ENCODE measurements at places on chromosomes 7 and 10.

DNA sequence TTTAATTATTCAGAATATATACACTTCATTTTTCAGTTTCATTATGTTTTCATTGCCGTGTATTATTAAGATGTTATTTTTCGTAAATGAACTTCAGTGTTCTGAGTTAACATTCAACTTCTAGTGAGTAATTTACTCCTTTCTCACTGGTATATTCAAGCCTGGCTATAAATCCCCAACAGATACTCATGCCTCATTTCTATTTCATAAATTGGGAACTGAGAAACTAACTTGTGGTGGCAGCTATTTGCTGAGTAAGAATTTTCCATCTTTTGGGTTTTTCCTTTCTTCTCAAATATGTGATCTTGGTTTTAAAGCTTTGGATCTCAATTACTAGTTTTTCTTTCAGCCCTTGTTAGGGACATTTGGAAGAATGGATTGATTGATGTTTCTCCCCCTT, 281.1 kb downstream of the CDK14 start:
- DNase-seq, result no peak

DNA sequence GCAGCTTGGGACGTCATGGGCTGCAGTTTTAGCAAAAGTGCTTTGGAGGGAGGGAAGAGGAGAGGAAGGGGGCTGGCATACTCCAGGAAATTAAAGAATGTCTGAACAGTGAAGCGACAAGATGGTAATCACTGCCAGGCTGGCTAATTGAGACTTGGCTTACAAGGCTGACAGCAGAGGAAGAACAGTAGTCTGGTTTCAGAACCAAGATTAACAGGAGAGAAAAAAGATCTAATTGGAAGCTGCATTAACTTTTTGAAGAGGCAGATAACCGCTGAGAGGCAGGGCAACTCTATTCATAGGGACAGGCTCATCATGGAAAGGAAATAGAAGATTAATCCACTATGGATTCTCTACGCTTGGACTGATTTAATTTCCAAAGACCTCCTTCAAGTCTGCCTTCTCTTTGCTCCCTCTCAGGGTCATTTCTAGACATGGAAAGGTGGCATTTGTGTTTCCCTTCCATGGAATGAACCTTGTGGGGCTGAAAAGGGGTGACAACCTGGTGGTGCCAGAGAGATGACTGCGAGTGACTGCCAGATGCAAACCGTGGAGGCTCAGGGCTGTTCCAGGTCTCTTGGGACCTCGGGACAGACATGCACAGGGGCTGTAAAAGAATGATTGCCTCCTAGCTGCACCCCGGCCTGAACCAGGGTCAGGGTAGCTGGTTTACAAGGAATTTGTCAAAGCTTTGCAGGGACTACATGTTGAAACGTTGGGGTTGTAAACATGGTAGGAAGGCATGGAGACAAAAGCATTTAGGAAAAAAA, 210.2 kb upstream of the NPY start:
- no peak for DNase-seq

GRCh38 chr7:144489504-144489903, 86.0 kb upstream of the NOBOX start:
- DNase-seq, result no peak

GRCh38 chr10:1643161-1643907, 94.0 kb downstream of the ADARB2 start:
- peak; percentile 69 for DNase-seq

- peak; percentile 55 for DNase-seq
Observed at GRCh38 chr7:102284399-102284798, 2.3 kb upstream of the SH2B2 start.

DNA sequence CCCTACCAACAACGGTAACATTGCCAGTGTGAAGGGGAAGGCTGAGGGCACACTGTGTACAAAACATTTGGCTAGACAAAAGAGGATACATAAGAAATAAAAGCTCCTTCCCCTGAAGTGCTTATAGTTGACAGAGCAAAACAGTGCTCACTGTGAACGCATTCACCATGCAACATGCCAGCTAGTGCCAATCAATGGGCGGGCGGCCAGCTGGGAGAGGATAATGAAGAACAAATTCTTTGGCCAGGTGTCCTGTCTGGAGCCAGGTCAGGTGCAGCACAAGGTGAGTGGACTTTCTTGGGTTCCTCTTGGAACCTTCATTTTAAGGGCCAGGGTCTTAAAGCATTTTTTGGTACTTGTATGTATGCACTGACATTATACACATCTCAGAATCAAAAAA, 106.1 kb downstream of the ICA1 start:
- DNase-seq, result no peak

DNA sequence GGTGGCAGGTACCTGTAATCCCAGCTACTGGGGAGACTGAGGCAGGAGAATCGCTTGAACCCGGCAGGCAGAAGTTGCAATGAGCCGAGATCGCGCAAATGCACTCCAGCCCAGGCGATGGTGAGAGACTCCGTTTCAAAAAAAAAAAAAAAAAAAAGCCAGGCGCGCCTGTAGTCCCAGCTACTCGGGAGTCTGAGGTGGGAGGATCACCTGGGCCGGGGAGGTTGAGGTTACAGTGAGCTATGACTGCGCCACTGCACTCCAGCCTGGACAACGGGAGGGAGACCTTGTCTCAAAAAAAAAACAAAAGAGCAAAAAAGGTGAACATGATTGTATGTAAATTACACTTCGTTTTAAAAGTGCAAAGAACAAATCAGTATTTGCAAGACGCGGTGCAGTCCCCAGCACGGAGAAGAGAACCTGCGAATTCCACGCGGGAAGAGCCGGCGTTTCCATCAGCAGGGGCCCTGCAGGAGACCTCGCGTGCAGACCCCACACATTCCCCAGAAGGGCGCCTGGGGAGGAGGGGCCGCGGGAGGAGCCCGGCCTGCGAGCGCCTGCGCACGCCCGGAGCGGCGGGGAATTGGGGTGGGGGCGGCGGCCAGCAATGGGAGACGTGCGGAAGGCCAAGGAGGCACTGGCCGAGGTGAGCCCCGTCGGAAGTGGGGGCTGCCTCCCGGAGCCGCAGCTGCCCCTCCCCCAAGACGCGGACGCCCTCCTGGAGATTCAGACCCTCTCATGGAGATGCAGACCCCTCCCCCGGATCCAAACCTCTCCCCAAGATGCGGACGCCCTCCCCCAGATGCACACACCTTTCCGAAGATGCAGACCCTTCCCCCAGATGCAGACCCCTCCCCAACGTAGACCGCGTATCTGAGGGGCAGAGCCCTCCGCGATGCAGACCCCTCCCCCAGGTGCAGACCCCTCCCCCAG, 16.7 kb upstream of the SUN1 start:
- peak; percentile 48 for DNase-seq

DNA sequence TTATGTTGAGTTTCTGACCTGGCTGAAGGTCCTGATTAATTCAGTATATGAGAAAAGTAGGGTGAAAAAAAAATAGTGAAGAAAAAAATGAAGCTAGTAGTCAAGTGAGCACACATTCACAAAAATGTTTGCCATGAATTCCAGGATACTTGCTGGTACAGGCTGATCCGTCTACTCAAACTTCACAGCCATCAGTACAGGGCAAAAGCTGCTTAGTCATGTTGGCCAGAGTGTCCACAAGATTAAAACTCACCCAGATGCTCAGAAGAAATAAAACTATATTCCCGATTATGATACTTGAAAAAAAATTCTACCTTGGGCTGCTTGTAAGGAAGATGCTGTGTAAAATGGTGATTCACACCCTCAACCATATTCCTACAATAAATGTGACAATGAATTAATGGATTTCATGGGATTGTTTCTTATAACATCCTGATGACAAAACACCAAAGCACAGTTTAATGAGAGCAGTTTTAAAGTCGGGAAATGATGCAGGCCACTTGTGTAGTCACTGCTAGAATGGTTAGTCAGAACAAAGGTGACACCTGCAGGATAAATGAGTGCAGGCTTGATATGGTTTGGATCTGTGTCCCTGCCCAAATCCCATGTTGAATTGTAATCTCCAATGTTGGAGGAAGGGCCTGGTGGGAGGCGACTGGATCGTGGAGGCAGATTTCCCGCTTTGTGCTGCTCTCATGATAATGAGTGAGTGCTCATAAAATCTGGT, 49.2 kb upstream of the ANKRD1 start:
- no peak for DNase-seq

GRCh38 chr7:88318196-88318595, 11.5 kb upstream of the STEAP4 start:
- no peak for DNase-seq

- no peak for DNase-seq
Observed at GRCh38 chr10:25393621-25394020, 218.8 kb downstream of the GPR158 start.

- no peak for DNase-seq
Observed at GRCh38 chr7:116863936-116864500, 1.6 kb downstream of the CAPZA2 start.

DNA sequence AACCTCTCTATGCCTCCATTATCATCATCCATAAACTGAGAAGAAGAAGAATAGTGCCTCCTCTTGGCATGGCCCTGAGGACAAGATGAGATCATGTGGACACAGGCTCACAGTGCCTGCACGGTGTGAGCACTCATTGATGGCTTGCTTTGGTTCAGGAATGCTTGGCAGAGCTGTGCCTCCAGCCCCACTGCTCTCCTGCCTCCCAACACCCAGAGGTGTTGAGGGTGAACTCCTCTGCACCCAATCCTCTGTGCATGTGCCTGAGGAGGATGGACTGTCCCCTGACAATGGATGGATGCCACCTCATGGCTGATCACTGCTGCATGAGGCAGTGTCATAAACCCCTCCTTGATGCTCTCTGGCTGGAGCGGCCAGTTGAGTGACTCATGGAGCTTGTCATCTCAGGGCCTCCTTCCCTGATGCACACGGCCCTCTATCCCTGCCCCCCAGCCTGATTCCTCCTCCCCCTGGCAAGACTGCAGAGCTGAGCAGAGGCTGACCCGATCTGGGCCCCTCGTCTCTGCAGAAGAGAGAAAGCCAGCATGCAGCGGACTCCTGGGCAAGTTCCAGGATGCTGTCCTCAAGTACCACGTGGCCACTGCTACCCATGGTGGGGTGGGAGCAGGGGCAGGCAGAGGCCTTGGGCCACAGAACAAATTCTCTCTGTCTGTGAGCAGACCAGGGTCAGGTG, 136.3 kb downstream of the KCNMA1 start:
- peak; percentile 26 for DNase-seq

- DNase-seq, result no peak
Observed at GRCh38 chr10:33368086-33368485, 33.6 kb upstream of the NRP1 start.

DNA sequence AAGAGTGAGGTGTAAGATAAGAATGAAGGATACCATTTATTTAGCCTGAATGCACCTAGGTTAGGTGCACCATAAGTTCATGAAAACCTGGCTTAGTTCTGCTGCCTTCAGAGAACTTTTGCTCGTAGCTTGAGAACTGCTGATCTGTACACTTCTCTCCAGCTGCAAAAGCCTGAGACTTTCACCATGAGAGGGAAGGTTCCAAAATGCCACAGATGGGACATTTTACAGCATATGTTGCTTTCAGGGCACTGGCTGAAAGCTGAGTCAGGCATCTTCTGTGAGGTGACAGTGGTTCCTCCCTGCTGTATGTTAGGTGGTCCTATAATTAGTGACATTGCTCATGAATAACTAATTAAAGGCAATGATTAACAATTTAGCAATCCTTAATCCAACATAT, 298.3 kb downstream of the GALNT17 start:
- no peak for DNase-seq

GRCh38 chr10:22174442-22174841, 43.4 kb downstream of the EBLN1 start:
- DNase-seq, result no peak

GRCh38 chr7:11374629-11375028, 401.0 kb downstream of the PHF14 start:
- no peak for DNase-seq

GRCh38 chr10:5527332-5528200, 2.8 kb downstream of the CALML3 start:
- DNase-seq, result no peak

- no peak for DNase-seq
Observed at GRCh38 chr7:120468611-120469010, 195.6 kb downstream of the KCND2 start.

DNA sequence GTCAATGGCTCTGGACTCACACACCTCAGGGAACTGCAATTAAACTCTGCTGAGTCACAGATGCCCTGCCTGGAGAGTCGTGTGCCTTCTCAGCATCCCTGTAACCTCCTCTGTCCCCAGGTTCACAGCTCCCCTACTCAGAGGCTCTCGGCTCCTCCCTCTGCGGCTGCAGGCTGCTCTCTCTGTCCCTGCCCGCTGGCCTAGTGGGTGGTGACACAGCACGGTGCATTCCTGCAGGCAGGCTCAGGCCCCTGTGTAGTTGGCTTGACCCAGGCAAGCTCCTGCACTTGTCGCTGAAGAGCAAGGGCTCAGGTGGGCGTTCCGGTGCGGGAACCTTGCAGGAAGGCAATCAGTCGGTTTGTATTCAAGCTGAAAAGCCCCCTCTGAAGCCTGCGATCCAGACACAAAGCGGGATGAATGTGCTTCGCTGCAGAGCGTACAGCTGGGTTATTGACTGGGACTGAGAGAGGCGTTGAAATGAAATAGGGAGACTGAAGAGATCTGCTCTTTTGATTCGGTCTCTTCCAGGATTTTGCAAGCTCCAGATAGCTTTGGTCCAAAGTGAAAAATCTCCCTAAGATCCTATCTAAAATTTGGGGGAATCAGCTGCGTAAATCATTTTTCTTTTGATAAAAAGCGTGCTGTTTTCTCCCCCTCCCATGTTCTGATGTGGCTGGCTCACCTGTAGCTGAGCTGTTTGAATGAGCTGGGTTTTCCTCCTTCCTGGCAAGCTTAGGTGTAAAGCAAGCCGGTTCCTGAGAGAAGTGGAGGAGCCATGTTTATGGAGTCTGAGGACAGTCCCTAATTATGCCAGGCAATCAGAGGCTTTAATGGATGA, 208.7 kb upstream of the PHYHIPL start:
- DNase-seq, result peak; percentile 7

DNA sequence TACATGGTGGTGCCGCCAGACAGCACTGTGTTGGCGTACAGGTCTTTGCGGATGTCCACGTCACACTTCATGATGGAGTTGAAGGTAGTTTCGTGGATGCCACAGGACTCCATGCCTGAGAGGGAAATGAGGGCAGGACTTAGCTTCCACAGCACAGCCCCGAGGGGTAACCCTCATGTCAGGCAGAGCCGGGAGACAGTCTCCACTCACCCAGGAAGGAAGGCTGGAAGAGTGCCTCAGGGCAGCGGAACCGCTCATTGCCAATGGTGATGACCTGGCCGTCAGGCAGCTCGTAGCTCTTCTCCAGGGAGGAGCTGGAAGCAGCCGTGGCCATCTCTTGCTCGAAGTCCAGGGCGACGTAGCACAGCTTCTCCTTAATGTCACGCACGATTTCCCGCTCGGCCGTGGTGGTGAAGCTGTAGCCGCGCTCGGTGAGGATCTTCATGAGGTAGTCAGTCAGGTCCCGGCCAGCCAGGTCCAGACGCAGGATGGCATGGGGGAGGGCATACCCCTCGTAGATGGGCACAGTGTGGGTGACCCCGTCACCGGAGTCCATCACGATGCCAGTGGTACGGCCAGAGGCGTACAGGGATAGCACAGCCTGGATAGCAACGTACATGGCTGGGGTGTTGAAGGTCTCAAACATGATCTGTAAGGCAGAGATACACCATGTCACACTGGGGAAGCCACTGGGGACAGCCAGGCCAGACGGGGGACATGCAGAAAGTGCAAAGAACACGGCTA, 104.6 kb upstream of the TNRC18 start:
- peak; percentile 50 for DNase-seq

Measured in GM06990 (cell line).